ENCODE measurements at places on chromosomes 11 and 22.
A peak's percentile ranks its signal among the peaks of the same experiment; 100 is the strongest.

GRCh38 chr11:38123673-38124072 lies 1525.6 kb upstream of the RAG2 start:
- no peak for DNase-seq

DNA sequence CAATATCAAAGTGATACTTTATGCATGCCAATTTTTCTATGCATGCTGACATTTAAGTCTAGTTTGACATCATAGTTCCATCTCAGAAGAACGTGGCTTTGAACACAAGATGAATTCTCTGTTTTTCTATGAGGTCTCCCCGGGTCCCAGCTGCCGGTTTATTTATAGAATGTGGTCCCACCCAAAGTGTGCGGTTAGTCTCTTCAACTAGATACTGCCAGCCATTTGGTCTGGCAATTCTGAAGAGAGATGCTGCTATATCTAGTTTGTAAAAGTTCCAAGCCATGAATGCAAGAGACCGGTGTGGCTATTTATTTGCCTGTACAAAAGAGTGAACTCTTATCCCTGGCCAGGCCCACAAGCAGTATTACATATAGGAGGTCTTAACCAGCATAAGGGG lies 9.2 kb downstream of the OR5A2 start:
- DNase-seq: no peak

GRCh38 chr11:19524171-19524671 lies 188.4 kb upstream of the NAV2 start:
- no peak for DNase-seq

DNA sequence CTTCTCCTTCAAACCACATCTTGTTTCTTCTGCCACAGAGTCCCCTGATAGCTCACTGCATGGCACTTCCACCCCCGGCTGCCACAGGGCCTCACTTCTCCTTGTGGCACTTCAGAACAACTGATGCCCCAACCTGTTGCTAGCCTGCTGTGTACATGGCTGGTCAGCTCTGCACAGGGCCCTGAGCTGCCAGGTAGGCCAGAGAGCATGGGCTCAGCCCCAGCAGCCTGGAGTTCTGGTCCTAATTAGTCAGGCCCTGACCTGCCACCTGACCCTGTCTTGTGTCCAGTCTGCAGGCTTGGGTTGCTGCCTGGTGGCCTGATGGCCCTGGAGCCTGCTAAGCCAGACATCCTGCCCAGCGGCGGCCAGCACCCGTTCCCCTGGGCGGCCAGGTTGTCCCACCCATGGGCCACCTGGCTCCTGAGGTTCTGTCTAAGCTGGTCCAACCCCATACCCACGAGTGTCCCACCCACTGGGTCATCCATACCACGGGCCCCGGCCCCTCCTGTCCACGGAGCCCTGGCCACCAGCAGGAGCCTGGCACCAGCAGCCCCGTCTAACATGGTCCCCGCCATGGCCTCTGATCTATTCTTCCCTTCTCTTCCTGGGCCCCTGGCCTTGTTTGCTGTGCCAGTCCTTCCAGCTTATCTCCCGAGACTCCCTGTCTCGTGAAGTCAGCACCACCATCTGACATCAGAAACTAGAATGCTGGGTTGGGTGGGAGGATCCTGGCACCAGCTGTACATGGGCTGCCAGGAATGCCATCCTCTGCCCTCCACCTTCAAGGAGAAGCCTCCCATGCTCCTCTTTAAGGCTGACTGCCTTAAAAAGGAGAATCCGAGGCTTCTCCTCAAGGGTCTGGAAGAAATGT lies 3.1 kb upstream of the CERK start:
- DNase-seq: no peak

DNA sequence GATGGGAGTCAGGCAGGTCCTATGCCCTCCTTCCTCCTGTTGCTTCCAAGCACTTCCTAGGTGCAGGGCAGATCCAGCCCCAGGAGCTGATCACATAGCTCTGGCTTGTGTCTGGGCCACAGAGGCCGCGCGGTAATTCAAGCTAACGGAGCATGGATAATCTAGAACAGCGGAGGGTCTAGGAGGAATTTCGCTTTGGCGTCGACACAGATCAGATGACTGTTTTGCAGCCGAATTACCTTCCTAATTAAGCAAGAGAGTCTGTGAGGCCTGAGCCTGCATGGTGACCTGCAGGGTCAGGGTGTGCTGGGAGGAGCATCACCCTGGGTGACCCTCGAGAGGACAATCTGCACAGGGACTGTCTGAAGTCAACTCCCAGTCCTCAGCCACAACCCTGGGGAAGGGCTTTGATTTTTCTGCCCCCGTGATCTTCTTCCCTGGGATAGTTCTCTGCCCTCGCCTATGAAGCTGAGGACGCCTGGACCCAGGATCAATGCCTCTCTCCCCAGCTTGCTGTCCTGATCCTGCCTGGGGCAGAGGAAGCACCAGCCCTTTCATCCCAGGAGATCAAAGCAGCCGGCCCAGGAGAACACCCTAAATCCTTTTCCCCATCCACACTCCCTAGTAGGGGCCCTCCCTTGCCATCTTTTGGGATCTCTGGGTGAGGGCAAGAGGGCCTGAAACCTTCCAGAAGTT lies 11.0 kb downstream of the NECTIN1 start:
- no peak for DNase-seq

DNA sequence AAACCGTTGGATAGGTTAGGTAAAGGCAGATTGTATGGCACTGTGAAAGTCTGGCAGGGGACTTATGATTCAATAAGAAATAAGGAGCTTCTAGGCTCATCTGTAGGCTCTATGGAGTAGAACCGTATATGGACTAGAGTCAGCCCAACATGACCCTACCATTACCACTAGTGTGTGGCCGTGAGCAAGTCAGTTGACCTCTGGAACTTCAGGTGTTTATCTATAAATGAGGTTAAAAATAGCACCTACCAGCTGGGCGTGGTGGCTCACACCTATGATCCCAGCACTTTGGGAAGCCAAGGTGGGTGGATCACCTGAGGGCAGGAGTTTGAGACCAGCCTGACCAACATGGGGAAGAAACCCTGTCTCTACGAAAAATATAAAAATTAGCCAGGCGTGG lies 4.4 kb downstream of the HINFP start:
- no peak for DNase-seq

DNA sequence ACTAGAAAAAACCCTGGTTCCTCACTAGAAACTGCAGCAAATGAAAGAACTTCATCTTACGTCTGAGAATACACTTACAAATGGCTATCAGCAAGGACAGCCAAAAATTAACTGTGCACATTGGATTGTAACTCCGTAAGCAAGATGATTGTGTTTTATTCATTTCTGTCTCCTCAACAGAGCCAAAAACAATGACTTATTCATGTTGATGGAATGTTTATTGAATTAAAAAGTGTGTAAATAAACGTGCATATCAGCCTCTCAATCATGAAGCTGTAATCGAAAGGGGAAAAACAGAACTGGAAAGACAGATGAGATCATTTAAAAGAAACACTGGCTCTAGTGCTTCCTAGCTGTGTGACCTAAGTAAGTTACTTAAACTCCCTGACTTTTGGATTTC lies 307.5 kb upstream of the ZC3H12C start:
- DNase-seq: no peak

GRCh38 chr11:129951201-129951865 lies 51.3 kb downstream of the PRDM10 start:
- no peak for DNase-seq

GRCh38 chr11:74669211-74670160 lies 61.7 kb downstream of the CHRDL2 start:
- no peak for DNase-seq

DNA sequence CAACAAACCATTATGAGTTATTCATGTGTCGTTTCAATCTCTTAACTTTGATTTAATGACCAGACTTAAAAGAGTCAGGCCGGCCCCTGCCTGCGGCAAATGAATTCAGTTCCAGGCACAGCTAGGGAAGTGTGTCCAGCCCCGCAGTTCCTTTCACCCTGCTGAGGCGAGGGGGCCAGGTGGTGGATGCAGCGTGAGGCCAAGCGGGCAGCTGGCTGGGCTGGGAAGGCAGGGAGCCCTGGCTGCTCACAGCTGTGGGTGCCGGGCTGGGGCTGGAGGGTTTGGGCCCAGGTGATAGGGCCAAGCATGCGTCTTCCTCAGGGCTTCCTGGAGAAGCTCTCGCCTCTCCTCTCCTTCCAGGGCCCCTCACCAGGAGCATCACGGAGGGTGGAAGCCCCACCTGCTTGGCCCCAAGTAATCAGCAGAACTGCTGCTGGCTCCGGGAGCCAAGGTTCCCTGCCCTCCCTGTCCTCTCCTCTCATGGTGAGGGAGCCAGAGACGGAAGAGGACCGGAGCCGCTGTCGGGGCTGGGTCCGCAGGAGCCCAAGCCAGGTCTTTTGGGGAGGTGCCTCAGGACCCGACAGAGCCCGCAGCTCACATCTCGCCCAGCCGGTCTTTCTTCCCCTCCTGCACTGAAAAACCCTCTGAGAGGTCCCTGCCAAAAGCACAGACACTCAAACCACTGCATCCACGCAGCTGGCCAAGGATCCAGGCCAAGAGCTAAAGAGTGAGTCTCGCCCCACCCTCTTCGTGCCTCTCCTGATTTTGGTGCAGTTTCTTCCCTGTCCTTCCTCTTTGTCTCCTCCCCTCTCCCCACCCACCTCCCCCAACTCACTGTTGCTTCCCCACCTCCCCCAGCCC lies 97.0 kb downstream of the ST3GAL4 start:
- DNase-seq: no peak

DNA sequence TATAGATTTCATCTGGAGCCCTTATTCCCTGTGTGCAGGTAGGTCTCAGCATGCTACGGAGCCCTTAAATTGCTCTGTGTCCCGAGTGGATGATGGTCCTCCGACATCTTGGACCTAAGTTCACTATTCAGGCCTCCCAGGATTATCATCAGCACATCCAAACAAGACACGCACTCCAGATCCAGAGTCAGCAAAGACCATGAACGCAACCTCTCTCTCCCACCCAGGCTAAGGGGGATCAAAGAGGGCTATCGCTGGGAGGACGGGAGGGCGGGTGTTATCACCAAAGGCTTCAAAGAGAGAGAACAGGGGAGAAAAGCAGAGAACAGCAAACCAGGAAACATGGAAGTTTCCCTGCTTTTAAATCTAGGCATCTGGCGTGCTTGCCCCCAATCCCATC lies 659.4 kb downstream of the TBC1D22A start:
- no peak for DNase-seq

DNA sequence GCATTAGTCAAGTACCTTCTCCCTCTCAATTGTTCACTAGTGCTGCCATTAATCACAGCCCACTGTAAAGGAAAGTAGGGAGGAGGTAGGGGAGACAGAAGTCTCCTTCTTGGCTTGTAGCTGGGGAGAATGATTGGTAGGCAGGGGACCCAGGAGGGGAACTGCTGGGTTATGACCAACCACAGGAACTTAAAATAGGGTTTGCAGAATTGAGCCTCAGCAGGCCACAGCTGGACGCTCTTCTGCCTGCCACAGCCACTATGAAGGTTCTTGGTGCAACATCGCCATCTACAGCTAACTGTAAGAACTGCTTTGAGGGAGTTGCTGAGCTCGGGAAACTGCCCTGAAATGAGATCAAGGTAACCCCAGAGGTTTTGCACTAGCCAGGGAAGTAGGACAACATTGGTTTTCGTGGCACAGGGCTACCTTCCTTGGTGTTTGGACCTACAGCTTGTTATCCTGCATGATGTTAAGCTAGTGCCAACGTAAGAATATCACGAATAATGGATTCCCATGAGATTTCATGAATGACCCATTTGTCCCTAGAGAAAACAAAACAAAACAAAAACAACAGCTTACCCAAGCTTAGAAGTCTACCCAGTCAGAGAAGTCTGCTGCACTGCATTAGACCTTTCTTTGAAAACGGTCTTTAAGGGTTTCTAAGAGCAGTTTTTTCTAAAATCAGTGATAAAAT lies 787.1 kb upstream of the API5 start:
- DNase-seq: peak; percentile 85

- DNase-seq: no peak
Observed at GRCh38 chr11:128548649-128549255, 38.6 kb downstream of the ETS1 start.

GRCh38 chr11:112658431-112658878 lies 302.8 kb upstream of the NCAM1 start:
- DNase-seq: no peak

- no peak for DNase-seq
Observed at GRCh38 chr11:44885919-44886789, 64.5 kb downstream of the TP53I11 start.

- DNase-seq: no peak
Observed at GRCh38 chr22:22178992-22179391, 65.6 kb upstream of the VPREB1 start.

DNA sequence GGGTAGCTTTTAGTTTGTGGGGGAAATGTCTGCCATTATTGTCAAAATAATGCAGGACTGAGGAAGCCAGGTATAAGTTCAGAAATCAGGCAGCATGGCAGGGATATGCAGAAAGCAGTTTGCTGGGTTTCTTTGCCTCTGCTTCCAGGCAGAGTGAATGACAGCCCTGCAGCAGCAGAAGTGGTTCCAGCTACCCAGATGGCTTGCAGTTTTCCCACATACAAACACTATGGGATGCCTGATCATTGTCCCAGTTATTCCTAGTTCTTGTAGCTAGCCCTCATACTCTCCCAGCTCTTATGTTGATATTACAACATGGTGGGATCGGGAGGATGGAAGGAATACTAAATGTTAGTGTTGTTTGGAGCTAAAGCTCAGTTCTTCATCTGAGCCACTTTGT lies 2.8 kb upstream of the DIXDC1 start:
- DNase-seq: no peak

GRCh38 chr11:43693731-43694130 lies 13.2 kb downstream of the HSD17B12 start:
- no peak for DNase-seq

- DNase-seq: no peak
Observed at GRCh38 chr11:128584253-128584652, 3.1 kb downstream of the ETS1 start.

DNA sequence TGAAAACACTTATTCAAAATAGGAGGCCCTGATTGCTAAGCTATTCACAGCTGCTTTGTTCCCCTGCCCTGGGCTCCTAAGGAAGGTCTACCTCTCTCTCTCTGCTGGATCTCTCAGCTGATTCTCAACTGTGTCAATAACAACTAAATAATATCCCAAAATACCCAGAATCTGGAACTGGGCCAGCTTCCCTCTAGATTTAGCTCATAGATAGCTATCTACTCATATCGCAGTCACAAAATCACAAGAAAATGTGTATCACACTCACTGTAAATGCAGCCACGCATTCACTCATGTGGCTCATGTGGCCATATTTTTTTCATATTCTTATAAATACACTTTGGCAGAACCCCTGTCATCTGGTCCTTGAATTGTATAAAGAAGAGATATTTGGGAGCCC lies 555.1 kb downstream of the OPCML start:
- DNase-seq: no peak

GRCh38 chr22:36839356-36840073 lies 21.3 kb upstream of the NCF4 start:
- no peak for DNase-seq

- DNase-seq: no peak
Observed at GRCh38 chr22:37295213-37295886, 13.0 kb downstream of the CYTH4 start.

GRCh38 chr22:38745676-38746460 lies 9.9 kb downstream of the SUN2 start:
- DNase-seq: no peak

GRCh38 chr11:57873196-57873911 lies 111.8 kb downstream of the CTNND1 start:
- no peak for DNase-seq

- DNase-seq: no peak
Observed at GRCh38 chr11:59615120-59615636, 396 bp downstream of the OSBP start.

All from NT2/D1 (cell line).